ENCODE measurements at places on chromosomes 6 and 20.
A peak's percentile ranks its signal among the peaks of the same experiment; 100 is the strongest.

DNA sequence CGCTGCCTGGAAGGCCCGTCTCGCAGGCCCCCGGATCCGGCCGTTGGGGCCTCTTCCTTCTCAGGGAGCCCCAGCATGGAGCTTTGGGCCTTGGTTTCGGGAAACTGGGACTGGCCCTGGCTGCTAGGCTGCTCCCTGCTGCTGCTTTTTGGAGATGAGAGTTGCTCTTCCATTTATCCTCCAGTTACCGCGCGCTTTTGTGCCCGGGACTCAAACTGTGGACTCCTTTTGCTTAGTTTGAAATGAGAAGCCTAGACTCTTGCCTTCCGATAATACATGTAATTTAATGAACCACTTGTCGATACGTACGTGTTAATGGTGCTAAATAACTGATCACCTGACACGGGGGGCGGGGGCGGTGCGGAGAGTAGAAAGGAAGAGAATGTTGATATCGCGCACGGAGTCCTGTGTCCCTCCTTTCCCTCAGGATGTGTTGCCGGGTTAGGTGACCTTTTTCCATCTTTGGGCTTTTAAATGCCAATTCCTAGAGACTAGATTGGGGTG, 968 bp downstream of the PHF3 start:
- DNase-seq: peak; percentile 24

- peak; percentile 95 for DNase-seq
Measured at GRCh38 chr6:3697609-3698008, 53.9 kb downstream of the PXDC1 start.

DNA sequence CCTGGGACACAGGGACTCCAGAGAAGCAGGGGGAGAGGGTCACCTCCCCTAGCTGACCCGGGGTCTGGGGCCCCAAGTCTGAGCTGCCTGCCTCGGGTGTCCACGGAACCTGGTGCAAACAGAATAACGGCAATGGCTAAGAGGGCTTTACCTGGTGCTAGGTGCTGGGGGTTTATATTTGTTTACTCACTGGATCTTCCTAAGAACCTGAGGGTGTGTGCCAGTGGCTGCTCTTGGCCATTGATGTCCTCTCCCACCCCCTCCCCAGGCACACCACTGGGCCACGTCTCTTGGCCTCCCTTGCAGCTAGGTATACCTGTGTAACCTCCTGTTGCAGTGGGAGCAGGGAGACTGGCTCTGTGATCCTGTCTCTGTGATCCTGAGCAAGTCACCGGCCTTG, 157.9 kb upstream of the MLN start:
- no peak for DNase-seq

DNA sequence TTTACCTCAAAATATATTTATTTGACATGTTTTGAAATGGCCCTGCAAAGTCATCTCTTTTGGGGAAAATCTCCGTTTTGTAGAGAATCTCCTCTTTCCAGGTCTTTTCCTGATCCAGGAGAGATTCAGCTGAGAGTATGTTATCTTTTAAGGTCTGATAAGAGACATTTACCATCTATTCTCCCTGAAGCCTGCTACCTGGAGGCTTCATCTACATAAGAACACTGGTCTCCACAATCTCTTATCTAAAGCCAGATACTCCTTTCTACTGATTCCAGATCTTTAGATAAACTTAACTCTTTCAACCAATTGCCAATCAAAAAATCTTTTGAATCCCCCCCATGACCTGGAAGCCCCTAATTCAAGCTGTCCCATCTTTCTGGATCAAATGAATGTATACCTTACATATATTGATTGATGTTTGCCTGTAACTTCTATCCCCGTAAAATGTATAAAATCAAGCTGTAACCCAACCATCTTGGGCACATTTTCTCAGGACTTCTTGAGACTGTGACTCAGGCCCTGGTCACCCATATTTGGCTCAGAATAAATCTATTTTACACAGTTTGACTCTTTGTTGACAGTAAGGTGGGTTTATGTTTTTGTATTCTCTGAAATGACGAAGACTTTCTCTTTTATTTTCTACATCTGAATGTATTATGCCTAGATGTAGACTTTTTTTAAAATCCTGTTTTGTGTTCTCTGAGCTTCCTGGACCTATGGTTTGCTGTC, 95.5 kb downstream of the ECT2L start:
- no peak for DNase-seq

DNA sequence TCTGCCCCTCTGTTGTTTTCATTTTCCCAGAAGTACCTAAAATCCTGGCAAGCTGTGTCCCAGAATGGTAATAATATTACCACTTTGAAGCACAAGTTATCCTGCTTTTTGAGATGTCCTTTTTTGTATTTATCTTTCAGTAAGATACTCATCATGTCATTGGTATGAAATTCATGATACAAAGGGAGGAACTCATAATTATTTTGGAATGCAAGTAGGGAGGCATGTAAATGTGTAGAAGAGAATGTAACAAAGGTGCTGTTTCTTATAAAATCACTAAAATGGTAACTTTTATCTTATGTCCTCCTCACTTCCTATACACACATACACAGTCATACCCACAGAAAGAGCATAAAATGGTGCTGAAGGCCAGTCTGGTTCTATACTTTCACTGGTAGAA, 109.9 kb downstream of the CD2AP start:
- DNase-seq: peak; percentile 59

DNA sequence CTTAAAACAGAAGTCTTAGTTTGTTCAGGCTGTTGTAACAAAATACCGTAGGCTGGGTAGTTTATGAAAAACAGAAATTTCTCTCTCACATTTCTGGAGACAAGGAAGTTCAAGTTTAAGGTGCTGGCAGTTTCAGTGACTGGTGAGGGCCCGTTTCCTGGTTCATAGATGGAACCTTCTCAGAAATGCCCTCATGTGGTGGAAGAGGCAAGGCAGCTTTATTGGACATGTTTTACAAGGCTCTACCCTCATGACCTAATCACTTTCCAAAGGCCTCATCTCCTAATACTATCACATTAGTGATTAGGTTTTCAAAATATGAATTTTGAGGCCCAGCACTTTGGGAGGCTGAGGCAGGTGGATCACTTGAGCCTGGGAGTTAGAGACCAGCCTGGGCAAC, 2.4 kb downstream of the HEBP2 start:
- DNase-seq: no peak
